ENCODE measurements at places on chromosomes 12 and 14.

DNA sequence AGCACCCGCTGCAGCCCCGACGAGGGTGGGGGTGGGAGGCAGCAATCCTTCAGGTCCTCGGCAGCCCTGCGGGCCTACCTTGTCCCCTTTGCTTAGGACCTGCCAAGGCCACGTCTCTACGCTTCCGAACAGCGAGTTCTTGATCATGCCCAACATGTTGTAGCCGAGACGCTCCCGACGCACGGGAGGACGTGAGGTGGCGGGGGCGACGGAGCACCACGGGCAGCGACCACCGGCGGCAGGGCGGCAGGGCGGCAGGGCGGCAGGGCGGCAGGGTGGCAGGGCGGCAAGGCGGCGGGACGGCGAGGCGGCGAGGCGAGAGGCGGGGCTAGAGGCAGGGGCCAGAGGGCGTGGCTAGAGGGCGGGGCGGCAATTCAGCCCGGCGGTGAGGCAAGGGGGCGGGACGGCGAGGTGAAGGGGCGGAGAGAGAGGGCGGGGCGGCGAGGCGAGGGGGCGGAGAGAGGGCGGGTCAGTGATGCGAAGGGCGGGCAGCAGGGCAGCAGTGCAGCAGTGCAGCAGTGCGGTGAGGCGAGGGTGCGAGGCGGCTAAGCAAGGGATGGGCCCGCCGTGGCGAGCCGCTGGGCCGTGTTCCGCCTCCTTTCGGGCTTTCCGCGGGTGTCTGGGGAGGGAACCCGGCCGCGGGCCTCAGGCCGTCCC, at the start of gene HEBP1:
Gene HEBP1, minus strand, starts transcription at position 307 of the 657 bp plus-strand sequence. Its CDS starts 151 bp downstream, at position 156.
- peak; percentile 91 for DNase-seq

DNA sequence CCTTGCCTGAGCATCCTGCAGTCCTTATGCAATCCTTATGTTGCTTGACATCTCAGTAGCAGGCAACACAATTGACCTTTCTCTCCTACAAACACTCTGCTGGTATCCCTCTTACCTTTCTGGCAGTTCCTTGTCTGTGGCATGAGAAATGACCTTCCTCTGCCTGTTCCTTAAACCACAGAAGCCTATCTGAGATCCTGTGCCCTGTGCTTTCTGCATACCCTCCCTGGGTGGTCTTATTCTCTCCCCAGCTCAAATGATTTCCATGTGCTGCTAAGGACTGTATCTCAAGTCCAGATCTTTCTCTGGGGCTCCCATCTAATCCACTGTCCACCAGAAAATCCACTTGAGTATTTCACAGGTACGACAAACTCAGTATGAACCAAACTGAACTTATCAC, 2.0 kb upstream of the ARHGAP9 start:
- peak; percentile 30 for DNase-seq

GRCh38 chr12:54535474-54535873, 13.9 kb upstream of the PDE1B start:
- no peak for DNase-seq

- no peak for DNase-seq
These were observed 84.8 kb upstream of the KITLG start for GRCh38 chr12:88665071-88665470.

DNA sequence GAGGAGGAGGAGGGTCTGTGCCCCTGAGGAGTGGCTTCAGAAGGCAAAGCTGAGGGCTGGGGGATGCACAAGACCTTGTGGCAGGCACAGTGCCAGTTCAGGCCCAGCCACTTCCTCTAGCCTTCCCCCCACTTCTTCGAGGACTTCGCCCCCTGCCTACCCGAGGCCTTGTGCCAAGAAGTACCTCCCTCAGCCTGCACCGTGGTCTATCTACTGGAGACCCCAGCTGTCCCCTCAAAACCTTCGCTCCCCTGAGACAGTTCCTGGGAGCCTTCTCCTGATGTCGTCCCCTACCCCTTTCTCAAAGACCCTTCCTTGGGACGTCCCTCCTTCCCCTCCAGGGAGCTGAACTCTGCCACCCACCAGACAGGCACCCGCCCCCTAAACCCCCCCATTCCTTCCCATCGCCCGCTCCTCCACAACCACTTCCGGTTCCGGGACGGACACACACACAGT, 604 bp downstream of the ZNF384 start:
- peak; percentile 77 for DNase-seq

DNA sequence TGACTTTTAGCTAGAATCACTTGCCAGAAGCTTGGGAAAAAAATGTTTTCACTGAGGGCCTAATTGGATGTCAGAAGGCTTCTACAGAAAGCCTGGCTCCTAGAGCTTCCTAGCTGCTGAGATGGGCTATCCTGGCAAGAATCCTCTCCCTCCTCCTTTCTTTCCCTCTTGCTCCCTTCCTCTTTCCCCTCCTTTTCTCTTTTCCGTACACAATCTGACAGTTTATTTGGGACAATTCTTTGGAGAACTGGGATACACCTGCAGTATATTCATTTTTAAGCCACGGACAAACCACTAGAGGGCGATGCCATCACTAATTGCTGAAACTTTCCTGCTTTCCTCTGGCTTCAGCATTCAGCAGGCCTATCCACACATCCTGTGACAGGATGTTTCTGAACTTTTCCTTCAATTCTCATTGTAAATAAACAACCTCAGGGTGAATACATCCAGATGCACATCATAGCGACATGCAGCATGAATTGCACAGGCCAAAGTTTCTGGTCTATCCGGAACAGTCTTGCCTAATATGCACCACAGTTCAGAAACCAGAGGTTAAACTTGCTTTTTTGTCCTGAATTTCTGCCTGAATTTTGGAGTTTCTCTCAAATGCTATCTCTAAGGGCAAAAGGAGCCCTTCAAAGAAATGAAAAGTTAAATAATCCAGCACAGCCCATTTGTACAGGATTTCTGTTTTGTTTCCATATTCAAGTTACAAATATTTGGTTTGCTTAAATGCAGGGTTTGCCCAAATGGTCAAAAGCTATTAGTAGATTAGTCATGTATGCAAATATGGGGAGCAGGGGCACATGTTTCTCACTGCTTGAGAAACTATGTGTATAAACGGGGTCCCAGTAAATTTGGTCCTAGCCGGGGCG, 142.8 kb downstream of the PAWR start:
- DNase-seq: peak; percentile 41

GRCh38 chr14:91873471-91874415, 6.4 kb upstream of the TC2N start:
- DNase-seq: peak; percentile 62

- no peak for DNase-seq
These were observed 91.6 kb upstream of the GRIN2B start for GRCh38 chr12:14072987-14073386.

DNA sequence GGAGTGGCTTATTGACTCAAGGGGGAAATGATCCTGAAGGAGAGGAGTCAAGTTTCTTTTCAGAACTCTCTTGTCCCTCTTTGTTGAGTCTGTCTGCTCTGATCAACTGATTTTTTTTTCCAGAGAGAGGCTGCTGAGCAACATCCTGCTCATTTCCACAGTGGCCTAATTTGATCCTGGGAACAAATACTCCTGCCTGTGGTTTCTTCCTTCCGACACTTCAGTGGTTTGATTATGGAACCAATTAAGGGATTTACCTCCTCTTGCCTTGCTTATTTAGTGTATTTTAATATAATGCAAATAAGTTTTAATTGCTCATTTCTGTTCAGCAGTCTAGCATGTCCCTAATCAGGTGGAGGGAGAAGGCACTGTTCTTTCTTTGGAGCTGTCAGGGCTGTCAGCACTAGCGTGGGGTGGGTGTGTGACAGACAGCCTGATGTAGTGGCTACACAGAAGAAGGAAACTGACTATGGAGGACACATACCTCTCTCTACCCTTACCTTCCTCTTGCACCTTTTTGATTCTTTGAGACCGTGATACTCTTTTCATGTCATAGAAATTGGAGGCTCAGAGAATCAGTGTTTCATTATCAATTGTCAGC, 344.9 kb upstream of the STXBP6 start:
- DNase-seq: no peak

- no peak for DNase-seq
These were observed 4.6 kb upstream of the SLC8A3 start for GRCh38 chr14:70193396-70193795.

GRCh38 chr12:81573228-81573627, 185.9 kb downstream of the PPFIA2 start:
- DNase-seq: no peak

DNA sequence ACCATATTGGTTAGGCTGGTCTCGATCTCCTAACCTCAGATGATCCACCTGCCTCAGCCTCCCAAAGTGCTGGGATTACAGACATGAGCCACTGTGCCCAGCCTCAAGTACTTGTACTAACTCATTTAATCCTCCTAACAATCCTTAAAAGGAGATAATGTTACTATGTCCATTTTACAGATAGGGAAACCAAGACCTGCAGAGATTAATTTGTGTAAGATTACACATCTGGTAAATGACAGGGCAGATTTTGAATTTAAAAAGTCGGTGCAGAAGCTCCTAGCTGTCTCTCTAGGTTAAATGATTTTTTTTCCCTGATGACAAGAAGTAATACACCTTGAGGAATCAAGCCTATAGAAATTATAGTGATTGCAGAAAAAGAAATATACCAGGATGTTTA, 13.7 kb upstream of the HECTD1 start:
- DNase-seq: no peak

GRCh38 chr12:124532331-124532750, 35.1 kb downstream of the NCOR2 start:
- DNase-seq: no peak

DNA sequence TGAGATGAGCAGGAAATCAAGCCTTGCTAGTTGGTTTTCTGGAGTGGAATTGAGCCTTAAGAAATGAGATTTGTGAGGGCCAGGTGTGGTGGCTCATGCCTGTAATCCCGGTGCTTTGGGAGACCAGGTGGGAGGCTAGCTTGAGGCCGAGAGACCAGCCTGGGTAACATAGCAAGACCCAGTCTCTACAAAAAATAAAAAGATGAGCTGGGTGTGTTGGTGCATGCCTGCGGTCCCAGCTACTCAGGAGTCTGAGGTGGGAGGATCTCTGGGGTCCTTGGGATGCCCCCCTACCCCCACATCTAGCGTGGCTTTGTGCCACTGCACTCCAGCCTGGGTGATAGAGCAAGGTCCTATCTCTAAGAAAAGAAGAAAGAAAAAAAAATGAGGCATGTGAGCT, 104.2 kb upstream of the RTL1 start:
- no peak for DNase-seq

DNA sequence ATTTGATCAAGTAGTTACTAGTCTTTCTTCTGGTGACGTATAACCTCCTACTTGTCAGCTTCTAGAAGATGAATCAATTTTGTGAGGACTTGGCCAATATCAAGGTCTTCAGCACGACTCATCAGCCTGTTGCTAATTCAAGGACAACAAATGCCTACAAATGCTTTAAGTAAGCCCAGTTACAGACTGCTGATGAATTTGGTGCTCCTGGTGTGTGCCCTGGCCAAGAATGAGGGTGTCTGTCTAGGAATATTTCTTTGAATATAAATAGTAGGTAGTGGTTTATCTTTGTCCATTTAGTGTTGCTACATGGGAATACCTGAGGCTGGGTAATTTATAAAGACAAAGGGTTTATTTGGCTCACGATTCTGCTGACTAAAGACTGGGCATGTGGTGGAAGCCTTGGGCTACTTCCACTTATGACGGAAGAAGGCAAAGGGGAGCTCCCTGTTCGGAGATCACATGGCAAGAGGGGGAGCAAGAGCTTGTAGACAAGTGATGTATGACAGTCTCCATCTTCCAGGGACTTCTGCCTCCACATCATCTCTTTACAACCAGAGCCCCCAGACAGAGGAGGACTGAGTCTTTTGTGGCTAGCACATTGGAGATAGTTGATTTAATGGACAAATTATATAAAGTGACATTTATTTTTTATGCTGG, 180.2 kb downstream of the CRADD start:
- peak; percentile 18 for DNase-seq

GRCh38 chr14:105316577-105316941, 2.0 kb downstream of the PACS2 start:
- DNase-seq: no peak

DNA sequence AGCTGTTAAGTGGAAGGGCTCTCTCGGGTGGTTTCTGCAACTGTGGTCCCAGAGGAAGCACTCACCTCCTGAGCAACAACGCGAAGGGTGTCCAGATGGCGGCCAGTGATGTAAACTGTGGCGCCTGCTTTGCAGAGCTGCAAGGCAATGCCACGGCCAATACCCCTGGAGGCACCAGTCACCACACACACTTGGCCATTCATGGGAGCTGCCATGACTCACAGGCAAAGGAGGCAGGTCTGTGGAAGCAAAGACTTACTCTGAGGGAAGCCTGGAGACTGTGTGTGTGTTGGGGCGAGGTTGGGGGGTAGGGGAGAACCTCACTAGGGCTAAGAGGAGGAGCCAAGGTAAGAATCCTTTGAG, 707 bp downstream of the DHRS1 start:
- peak; percentile 69 for DNase-seq

GRCh38 chr14:34129927-34130552, 179.2 kb upstream of the EGLN3 start:
- no peak for DNase-seq

DNA sequence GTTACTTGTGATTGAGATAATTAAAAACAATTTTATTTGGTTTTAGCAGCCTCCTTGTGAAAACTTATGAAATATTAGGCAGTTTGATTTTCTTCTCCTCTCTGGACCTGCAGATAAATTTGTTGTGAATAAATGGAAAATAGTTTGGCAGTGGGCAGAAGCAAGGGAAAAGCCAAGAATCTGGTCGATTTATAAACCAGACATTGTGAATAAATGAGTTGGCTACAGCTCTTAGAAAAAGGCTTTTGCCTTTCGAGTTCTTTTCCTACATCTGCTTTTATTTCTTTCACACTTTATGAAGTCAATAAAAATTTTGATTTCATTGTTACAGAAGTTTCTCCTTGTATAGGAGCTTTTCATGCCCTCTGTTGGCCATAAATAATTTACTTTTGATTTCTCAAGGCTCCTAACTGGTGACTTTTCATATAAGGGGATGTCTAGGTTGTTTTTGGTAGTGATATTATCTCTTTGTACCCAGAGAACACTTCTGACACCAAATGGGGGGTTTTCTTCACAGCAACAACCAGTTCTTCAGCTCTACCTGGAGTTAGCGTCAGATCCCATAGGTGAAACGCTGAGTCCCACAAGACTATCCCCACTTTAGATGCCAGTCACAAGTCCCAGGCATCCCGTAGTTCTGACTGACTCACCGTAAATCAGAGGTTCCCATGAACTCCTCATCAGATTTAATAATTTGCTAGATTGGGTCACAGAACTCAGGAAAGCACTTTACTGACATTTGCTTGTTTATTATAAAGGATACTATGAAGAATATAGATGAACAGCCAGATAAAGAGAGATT, 136.5 kb upstream of the DNM1L start:
- DNase-seq: no peak

- no peak for DNase-seq
These were observed 18.8 kb downstream of the OS9 start for GRCh38 chr12:57712701-57713100.

GRCh38 chr12:91918431-91918830, 227.2 kb downstream of the BTG1 start:
- DNase-seq: no peak

DNA sequence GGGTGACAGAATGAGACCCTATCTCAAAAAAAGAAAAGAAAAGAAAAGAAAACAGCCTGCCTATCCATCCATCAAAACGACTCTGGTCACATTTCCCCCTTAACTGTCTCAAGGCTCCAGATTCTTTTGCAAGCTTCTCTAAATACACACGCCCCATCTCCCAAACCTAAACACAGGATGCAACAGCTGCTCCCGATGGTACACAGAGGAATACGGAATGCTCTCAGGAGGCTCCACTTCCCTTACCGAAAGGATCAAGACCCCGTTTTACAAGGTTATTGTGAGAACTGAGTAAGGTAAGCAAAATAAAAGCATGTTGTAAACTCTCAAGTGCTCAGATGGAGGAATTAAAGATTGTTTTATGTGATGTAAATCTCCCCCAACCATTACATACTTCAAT, 62.3 kb downstream of the NT5DC3 start:
- no peak for DNase-seq

- DNase-seq: no peak
These were observed 34.3 kb upstream of the DICER1 start for GRCh38 chr14:95191445-95192199.

GRCh38 chr14:104243200-104243599, 104.8 kb downstream of the KIF26A start:
- no peak for DNase-seq
